Stimulated activated CD4-positive, alpha-beta T cell treated with anti-CD3 and anti-CD28 coated beads, Interleukin-4, amount 100 ng/mL, for 24 hours (primary cell): ENCODE measurements at places on chromosomes 2 and 18.

GRCh38 chr2:71851094-71851750, 296.4 kb downstream of the CYP26B1 start:
- DNase-seq, result no peak

- DNase-seq, result no peak
These were observed 730.8 kb downstream of the DCC start for GRCh38 chr18:53070788-53071187.

- DNase-seq, result no peak
These were observed 9.8 kb downstream of the STEAP3 start for GRCh38 chr2:119233326-119234020.

- DNase-seq, result no peak
These were observed 242.9 kb downstream of the LPIN1 start for GRCh38 chr2:11989354-11989703.

DNA sequence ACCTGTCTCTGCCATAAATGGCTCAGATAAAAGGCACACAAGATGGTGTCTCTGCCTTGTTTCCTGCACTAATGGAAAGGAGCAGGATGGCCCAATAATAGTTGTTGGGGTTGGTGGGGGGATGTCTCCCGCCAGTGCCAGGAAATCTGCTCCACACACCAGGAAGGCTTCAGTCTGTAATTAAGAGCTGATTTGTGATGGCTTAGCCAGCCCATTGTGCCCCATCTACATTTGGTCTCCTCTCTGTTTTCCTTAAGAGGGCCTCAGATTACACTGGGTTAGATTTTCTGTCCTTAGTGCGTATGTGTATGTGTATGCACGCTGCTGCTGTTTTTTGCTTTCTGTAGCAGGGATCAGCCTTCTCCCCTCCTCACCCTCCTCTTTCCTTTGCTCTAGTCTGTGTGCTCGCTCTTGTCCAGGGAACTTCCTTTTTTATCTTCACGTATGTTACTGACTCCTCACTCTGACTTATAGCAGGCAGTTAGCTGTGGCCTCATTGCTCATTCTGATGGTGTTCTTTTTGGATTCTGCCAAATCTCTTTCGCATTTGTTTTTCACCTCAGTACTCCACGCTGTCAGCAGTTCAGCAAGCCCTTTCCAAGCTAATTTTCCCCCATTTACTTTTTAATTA, 33.4 kb upstream of the MGAT5 start:
- no peak for DNase-seq

- DNase-seq, result no peak
These were observed 205.6 kb downstream of the RTP5 start for GRCh38 chr2:242075168-242075567.

DNA sequence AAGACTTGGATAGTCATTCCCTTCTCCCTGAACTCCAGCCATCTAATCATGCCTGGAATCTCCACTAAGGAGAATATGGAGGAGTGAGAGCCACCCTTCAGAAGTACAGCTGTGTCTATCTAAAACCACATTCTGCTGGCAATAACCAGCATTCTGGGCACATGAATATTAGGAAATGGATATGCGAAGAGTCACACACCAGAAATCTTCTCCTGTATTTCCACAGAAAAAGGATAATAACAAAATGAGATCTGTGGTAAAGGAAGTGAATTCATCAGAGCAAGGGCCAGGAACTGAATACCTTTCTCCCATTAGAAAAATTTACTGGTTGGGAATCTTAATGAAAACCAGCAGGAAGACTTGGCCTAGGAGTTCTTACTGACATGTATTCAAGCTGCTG, 218.8 kb downstream of the SCG2 start:
- DNase-seq, result no peak

DNA sequence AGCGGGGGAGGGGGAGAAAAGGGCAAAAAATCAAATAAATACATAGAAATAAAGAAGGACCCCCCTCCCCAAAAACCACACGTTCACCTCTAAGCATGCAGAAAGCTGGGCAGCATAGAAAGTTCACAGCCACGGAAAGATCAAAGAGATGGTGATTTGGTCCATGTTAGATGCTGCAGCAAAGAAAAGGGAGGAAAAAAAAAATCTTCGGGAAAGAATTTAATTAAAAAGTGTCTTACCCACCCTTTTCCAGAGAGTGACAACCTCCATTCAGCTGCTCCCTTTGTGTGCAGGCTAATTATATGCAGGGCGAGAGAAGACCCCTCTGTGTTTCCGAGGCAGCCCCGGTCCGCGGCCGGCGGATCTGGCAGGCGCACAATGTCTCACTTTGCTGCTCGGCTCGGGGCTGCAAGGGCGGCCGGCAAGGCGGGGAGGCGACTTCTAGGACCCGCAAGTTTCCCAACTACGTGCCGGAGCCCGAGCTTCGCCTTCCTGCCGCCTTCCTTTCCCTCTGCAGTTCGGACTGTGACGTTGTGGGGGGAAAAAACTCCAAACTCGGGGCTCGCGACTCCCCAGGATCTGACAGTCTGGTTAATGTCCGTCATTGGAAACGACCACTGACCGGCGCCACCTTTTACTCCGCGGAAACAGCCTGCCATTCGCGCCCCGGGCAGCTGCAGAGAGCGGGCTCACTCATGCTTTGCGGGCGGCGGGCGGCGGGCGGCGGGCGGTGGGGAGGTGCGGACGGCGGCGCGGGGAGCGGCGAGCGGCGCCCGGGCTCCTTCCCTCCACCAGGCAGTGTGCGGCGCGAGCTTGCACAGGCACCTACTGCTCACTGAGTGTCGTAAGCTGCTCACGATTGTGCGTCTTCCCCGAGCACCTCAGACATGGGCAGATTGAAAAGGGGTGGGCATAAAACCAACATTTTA, at the start of gene LRRTM1:
TSS of gene LRRTM1 (minus strand) at position 844 of the 929 bp plus-strand sequence. CDS start 933 bp downstream, outside the sequence.
- DNase-seq, result no peak

DNA sequence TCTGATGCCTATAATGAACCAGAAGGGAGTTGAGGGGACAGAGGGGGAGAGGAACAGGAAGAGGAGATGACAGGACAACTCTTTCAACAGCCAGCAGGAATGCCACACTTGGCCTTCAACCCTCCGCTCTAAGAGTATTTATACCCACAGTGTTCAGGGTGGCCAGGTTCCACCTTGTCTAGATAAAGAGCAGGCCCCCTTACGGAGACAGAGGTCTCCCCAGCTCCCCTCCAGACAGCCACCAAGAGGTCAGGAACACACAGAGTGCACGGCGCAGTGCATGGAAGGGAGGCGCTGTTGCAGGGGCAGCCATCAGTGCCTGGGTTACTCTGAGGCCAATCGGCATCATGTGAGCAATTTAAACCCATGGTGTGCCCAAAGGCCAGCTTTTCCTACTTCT, 176.9 kb downstream of the SMAD7 start:
- DNase-seq, result no peak

GRCh38 chr2:56014046-56014730, 90.6 kb upstream of the EFEMP1 start:
- DNase-seq, result no peak

DNA sequence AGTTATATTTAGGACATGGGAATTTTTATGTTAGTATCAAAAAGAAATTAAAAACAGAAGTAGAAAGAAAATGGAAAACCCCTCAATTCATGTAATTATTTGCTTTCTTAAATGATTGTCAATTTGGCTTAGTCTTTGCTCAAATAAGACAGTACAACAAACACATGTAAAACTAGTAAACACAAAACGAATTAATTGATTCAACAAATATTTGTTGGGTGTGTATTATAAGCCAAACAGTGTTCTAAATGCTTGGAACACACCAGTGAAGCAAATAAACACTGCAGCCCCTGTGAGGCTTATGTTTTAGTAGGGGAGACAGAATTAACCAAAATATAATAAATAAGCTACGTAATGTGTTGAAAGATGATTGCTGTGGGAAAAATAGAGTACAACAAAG, 234.5 kb upstream of the STON1 start:
- no peak for DNase-seq

DNA sequence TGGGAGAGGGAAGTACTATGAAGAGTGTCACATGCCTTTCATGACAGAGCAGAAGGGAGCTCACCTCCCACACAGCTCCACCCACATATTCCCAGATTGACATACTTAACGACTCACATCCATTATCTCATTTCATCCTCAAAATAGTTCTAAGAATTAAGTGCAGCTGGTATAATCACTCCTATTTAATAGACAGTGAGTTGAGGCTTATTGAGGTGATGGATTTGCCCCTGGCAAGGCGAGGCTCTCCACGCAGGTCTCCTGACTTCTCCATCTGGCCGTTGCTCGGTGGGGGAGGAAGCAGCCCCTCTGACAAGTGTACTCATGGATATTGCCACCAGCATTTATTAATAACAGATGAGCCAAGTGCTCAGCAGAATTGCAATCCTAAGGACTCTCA, 81.4 kb downstream of the TGOLN2 start:
- DNase-seq, result no peak

DNA sequence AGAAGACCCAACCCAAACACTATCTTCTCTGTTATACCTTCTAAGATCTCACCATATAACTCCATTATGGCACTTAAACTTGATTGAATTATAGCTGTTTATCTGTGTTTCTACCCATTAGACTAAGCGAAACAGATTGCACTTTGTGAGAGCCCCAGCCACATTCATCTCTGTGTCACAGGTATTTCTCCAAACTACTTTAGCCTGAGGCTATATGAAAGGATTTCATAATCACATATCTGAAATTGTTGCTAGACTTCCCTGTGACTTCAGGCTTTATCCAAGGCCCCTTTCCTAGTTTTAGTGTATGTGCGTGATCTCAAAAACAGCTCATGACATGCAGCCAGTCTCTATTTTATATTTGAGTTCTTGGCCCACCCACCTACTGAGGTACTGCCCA, 745.0 kb upstream of the ACVR2A start:
- DNase-seq, result no peak
